ENCODE measurements at places on chromosomes 4 and X. TPM values are rescaled to one million over a fixed set of nuclear protein-coding genes. Genes with fewer than 3 reads are reported as not detected.

DNA sequence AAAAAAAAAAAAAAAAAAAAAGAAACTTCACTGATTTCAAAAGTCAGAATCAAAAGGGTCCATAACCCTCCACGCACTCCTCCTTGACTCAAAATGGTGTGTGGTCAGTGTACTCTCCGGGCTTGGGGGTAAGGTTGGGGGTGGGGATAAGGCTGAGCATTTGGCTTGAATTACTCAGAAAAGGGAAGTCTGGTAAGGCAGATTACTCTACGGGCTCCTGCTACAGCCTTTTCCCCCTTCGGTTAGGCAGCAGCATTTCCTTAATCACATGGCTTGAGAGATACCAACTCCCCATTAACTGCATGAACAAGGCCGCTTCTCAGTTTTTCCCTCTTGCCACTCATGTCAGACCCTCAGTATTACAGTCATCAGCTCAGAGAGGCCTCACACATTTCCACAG, 135.4 kb upstream of the DUSP21 start:
- no peak for DNase-seq

DNA sequence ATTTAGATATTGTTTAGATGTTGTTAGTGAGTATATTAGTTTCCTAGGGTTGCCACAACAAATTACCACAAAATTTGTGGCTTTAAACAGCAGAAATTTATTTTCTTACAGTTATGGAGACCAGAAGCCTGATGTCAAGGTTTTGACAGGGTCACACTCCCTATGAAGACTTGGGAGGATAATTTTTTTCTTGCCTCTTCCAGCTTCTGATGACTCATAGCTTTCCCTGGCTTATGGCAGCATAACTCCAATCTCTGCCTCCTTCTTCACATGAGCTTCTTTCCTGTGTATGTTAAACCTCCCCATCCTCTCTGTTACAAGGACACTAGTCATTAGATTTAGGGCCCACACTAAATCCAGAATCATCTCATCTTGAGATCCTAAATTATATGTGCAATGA, 20.9 kb upstream of the RAB40A start:
- DNase-seq, result no peak

- DNase-seq, result no peak
Measured at GRCh38 chrX:47697181-47697580, 38.2 kb upstream of the UXT start.

DNA sequence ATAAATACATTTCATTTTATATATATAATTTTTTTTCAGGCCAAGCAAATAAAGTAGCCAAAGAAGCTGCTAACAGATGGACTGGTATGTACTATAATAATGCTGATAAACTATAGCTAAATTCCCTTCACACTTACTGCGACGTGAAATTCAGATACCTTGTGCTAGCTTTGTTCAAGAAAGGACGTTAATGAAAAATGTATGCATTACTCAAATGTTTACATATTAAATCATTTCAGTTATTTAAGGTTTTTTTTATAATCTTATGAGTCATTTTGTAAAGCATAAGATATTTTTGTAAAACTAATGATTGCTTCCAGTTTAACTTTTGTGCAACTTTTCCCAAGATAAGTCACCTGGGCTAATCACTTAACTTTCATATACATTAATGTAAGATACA, 57.2 kb upstream of the TMEM131L start:
- DNase-seq, result no peak

GRCh38 chrX:46693149-46693548, 65.8 kb downstream of the SLC9A7 start:
- no peak for DNase-seq

DNA sequence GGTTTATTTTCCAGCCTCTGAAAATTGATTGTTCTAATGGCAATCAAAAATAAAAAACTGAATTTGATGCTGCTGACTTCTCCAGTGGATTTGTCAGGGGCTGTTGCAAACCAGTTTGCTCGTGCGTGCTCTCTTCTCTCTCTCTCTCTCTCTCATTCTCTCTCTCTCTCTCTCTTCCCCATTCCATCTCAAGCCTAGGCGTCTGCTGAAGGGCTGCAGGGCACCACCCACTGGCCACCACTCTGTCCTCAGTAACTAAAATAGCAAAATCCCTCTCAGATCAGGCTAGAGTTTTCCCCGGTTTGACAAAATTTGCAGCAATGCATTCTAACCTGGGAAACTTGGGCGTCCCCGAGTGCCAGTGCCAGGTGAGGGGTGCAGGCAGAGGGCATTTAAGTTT, 19.4 kb downstream of the NKX6-1 start:
- no peak for DNase-seq

DNA sequence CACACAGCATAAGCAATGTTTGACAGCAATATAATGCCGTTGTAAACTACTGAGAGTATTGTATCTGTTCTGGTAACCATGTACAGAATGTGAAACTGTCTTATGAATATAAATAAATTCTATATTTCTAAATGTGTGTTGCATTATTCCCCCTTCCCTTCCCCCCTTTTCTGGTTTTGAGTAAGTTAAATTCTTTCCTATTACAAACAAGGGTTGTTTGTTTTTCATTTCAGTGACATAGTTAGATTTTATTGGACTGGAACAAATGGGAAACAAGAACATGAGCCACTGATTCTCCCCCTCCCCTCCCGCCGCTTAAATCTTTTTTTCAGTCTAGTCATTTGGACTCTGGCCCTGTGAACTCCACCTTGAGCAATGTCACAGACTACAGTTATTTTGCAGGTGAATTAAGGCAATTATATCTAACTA, 69.8 kb downstream of the GPAT3 start:
- no peak for DNase-seq

Gene HMGN5
- 9.5 TPM for total RNA-seq

Gene H2BW2
- not detected for total RNA-seq

Gene PABPC5
- 4.3 TPM for total RNA-seq

Data from sciatic nerve (tissue), 2 donors.